GM20000 (cell line): ENCODE measurements at places on chromosomes 4 and X.

DNA sequence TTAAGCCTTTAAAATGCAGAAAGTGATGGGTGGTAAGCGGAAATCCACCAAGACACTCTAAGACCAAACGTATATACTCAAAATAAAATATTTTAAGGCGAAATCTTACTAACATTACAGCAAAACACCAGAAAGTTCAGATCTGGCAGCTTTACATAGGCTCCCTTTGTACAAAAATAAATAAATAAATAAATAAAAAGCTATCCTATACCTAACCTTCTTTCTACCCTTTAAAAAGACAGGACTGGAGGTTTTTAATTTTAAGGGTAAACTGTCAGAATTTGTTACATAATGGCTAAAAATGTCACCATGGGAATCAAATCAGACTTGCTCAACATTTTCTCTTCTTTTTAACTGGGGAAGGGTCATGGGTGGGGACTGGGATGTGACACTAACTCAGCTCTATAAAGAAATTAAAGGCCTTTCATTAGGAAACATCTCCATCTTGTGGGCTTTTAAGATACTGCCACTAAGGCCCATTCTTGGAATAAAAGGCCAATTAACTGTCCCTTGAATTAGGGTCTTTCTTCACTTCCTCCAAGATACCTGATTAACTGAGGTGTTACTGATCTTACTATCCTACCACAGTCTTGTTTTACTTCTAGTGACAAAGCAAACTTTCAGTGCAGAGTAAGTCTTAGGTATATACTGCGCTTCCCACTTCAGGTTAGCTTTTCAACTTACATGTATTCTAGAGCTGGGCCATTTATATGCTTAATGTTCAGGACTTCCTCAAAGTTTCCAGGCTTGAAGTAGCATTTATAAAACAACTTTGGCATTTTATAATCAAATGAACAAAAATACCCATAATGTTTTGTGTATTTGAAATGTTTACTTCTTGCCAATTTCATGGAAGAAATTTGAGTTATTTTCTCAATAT, 13.3 kb downstream of the HNRNPD start:
- DNase-seq, result no peak

GRCh38 chr4:41448934-41449333, 89.0 kb upstream of the LIMCH1 start:
- no peak for DNase-seq

- DNase-seq, result no peak
These were observed 29.5 kb upstream of the PSAPL1 start for GRCh38 chr4:7464259-7464655.

- DNase-seq, result no peak
These were observed 2.2 kb upstream of the MID2 start for GRCh38 chrX:107823456-107823855.

- no peak for DNase-seq
These were observed 99.0 kb upstream of the QRFPR start for GRCh38 chr4:121479808-121480207.

DNA sequence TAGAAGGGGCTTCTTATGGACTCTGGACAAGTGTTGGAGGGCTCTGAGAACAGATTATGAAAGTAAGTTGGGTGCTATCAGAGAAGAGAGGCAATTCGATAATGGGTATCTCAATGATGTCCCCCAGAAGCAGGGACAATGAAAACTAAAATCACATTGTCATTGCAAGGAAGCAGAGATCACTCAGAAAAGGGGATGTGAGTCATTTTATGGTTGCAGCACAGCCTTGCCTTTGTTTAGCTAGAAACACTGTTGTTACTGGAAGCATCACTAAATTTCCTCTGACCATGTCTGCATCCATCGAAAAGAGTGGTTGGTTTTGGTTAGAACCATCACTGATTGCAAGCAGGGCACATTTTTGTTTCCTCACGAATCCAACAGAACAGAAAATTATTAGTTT, 246.8 kb upstream of the NWD2 start:
- DNase-seq, result no peak

DNA sequence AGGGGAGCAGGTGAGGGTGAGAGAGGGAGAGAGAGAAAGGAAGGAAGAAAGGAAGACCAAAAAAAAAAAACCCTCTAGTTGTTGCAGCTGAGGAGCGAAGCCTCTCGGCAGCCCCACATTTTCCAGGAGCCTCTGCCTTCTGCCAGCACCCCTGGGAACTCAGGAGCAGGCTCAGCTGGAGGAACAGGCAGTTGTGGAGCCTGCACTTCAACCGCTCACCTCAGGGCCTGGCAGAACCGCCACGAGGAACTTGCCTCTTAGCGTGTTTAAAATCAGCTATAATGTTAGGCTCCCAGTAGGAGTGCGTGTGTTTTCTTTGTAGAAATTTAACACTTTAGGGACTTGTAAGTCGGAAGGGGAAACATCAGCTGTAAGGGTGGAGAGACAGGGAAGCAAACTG, 65.7 kb downstream of the SEL1L3 start:
- no peak for DNase-seq

- no peak for DNase-seq
These were observed 298.1 kb upstream of the SLC7A11 start for GRCh38 chr4:138540056-138540800.

- DNase-seq, result no peak
These were observed 13.0 kb downstream of the AMMECR1 start for GRCh38 chrX:110304884-110305283.

DNA sequence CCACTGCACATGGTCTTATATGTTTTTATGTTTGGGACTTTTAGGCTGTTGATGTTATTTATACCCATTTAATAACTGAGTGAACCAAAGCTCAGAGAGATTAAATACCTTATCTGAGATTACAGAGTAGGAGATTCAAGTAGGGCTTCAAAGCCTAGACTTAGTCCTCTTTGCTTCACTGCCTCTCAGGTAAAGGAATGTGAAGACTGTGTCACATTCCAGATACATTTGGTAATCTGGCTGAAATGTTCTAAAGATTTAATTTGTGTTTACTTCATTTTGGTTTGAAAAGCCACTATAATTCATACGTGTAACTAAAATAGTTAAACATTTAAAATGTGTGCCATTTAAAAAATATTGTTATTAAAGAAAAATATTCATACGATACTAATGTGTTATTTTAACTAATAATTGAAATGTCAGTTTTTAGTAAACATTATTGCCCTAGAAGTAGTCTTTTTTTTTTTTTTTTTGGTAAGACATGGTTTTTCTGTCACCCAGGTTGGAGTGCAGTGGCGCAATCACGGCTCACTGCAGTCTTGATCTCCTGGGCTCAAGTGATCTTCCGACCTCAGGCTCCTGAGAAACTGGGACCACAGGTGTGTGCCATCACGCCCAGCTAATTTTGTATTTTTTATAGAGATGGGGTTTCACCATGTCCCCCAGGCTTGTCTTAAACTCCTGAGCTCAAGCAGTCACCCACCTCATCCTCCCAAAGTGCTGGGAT, 54.3 kb downstream of the WWC2 start:
- DNase-seq, result no peak

DNA sequence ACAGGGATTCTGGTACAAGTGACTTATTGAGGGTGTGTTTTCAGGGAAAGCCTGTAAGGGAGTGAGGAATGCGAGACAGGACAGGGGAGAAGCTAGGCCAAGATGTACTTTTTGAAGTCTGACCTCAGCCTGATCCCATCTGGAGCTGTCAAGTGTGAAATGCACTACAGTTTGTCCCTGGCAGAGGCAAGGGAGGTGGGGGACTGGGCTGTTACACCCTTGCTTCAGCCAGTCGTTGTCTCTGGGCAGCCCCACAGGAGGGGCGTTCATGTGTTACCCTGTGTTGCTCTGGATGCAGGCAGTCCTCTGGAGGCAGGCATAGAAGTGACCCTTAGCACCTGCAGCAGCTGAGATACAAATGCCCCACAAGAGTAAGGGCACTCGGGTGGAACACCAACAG, 25.8 kb downstream of the PPEF1 start:
- no peak for DNase-seq

DNA sequence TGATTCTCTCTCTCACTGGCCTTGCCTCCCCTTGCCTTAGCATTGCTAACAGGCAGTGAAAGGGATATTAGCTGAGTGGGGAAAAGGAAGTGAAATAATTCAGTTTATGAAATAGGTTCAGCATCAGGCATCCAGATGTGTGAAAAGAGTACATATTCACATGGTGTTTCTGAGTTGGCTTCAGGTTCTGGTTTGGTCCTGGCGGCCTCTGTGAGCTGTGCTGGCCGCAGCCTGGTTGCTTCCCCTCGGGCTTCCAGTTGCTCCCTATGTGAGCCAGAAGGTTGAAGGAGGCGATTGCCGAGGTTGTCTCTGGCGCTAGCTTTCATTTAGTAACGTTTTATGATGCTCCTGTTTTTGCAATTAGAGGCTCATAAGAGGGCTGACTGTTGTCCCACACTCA, 99.1 kb upstream of the TLR2 start:
- DNase-seq, result no peak

GRCh38 chr4:15658781-15659180, 3.6 kb upstream of the FBXL5 start:
- no peak for DNase-seq

DNA sequence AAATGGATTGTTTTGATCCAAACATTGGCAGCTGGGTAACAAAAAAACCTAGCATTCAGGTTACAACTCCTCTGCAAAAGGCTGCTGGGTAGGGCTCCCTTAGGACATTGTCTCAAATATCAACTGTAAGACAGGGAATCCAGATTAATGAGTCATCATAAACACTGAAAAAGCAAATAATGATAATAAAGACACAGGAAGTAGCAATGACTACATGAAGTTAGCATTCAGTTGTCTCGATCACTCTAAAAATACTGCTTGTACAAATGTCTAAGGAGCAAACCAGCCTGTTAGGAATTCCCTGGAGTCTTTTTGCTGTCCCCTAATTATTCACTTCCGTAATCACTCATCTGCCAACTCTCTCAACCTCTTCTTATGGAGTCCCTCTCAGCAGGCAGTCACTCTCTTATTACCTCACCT, 259.2 kb downstream of the GPC3 start:
- DNase-seq, result no peak

GRCh38 chr4:180493299-180493698, 1749.9 kb upstream of the TENM3 start:
- DNase-seq, result no peak

GRCh38 chr4:103405415-103405814, 207.3 kb upstream of the CENPE start:
- DNase-seq, result no peak

DNA sequence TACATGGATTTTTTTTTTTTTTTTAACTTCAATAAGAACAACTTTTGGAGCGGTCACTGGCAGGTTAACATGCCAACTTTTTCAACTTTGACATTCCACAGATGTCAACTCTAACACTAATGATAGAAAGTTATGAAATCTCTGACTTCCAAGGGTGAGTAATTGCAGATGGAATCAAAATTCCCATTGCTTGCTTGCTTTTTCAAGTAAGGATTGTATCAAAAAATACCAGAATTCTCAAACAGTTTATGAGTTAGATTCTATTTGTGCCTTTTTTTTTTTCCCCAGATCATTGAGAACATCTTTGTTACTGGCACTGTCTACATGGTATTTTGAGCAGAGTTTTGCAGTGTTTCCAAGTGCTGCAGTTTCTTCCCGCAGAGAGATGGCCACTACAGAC, 50.3 kb upstream of the OTUD4 start:
- DNase-seq, result no peak

GRCh38 chr4:84648863-84649647, 66.1 kb downstream of the CDS1 start:
- no peak for DNase-seq

DNA sequence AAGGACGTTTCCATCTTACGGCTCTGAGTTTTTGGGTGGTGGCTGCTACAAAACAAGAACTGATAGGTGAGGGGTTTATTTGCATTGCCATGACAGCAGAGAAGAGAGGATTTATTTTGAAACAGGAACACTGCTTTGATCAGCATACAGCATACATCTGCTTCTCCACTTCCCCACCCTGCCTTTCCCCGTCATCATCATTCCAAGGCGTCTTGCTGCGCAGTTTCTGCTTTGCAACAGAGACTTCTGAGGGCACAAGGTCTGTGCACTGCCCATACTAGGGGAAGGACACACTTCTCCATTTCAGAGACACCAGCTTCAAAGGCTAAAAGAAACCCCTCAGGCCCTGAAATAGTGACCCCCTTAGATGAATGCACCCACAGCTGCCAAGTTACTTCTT, 19.1 kb downstream of the STARD8 start:
- DNase-seq, result no peak

DNA sequence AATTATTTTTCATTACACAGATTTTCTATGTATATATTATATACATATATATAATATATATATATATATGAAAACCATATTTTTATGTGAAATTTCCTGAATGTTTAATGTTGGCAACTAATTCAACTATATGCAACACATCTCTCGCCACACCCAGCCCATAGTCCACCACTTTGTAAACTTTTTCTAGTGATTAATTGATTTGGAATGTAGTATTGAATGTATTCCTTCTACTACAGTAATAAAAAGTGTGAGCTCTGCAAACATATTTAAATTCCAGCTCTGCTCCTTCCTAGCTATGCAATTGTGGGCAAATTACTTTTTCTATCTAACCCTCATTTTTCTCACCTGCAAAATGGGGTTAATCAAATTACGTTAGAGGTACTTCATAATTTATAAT, 187.8 kb downstream of the TEX11 start:
- no peak for DNase-seq

GRCh38 chr4:108192056-108192455, 23.3 kb upstream of the LEF1 start:
- DNase-seq, result no peak

DNA sequence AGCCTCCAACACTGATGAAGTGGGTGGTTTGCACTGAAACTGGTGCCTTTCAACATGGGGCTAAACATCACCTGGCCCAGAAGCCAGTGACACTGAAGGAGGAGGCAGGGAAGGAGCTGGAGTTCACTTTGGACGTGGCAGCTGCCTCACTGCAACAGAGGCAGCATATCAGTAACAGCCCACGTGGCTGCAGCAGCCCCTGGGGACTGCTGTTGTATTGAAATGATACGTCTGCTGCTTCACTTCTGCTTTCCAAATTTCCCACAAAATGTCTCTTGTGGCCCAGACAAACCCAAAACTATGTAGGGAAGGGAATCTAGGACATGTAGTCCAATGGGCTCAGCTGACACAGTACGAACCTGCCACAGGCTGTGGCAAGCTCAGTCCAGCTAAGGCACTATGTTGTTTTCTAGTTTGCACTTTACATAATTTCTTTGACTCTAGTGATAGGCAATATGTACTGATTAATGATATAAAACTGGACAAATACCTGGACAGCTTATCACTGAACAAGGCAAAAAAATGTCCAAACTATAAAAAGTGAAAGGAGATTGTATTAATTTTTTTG, 84.7 kb upstream of the RAPGEF2 start:
- peak; percentile 67 for DNase-seq

- DNase-seq, result no peak
These were observed 378.4 kb downstream of the ANKRD50 start for GRCh38 chr4:124334119-124334518.

GRCh38 chr4:166277401-166277800, 404.4 kb downstream of the TLL1 start:
- no peak for DNase-seq

- peak; percentile 18 for DNase-seq
These were observed 23.4 kb upstream of the SLC10A7 start for GRCh38 chr4:146545102-146545501.

DNA sequence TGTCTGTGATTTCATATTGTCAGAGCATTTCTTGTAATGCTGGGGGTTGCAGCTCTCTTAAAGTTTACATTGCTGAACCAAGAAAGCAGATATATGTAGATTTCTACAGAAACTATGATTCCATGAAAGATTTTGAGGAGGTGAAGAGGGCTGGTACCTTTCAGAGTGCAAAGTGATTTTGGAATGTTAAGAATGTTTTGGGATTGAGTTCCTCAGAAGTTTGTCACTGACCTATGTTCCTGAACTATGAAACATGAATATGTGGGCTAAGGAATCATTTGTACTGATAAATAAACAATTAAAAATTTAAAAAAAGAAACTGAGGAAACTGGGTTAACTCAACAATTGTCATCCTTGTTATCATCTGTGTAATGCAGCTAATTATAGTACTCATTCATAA, 12.3 kb upstream of the CHIC2 start:
- no peak for DNase-seq
